ENCODE measurements at places on chromosomes 6 and 20.

DNA sequence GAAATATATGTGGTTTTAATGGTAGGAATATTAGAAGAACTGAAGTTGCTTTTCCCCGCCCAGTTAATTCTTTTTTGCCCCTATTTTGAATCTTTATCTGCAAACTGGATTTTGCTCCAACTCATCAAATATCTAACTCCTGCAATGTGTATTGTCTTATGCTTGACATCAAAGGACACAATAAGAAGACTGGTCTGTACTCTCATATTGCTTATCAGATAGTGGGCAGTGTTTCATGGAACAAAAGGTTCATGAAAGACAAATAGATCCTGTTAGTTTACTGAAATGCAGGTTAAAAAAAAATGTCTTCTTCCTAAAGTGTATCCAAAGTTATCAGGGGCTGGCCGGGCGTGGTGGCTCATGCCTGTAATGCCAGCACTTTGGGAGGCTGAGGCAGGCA, 27.7 kb upstream of the GTF3C6 start:
- no peak for DNase-seq

GRCh38 chr20:51536116-51537069, 6.1 kb downstream of the NFATC2 start:
- no peak for DNase-seq

DNA sequence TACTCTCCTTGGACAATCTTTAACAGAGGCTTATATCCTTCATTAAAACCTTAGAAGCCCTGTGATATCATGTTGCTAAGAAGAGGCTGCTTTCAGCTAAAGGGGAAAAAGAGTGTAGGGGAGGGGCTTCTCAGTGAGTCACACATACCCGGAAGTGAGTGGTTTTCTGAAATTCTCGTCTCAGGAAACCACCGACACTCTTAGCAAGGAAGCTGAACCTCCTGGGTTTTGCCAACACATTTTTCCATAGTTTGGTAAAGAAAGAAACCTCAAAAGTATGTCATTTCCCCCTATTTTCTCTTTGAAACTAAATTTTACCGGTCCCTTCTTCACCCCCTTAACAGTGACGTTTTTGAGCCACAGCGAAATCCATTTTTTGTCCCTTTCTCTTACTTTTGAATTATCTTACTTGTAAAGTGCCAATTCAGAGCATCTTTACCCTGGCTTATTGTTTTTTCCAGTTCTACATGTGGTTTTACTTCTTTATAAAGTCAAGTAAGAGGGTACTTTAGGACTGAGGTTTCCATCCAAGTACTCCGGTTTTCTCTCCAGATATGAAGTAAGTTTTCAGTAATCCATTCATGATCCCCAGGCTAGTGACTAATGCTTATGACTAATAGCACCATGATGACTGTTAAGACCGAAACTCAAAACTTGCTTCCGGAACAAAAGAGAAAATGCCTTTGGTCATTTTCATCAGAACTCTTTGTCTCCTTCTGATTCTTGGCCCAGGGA, 219.3 kb downstream of the ARHGAP18 start:
- no peak for DNase-seq

- no peak for DNase-seq
Observed at GRCh38 chr20:22924949-22925612, 110.0 kb upstream of the SSTR4 start.

DNA sequence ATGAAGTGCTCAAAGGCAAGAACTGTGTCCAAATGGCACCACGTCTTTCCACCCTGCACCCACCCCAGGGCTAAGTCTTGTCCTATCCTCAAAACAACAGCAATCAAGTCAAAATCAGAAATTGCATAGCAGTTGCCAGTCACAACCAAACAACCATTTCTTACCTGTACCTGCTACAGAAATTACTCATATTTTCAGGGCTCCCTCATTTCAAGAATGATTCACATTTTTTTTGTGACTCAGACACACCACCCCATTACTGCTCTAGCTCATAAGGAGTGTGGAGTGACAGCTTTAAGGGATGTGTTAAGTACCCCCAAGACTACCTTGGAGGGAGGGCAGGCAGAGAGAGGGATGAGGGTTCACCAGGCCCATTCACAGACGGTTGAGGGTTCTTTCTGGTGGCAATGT, 111.7 kb downstream of the TRERF1 start:
- no peak for DNase-seq

GRCh38 chr20:36461600-36462439, 79.5 kb upstream of the MYL9 start:
- DNase-seq, result no peak

DNA sequence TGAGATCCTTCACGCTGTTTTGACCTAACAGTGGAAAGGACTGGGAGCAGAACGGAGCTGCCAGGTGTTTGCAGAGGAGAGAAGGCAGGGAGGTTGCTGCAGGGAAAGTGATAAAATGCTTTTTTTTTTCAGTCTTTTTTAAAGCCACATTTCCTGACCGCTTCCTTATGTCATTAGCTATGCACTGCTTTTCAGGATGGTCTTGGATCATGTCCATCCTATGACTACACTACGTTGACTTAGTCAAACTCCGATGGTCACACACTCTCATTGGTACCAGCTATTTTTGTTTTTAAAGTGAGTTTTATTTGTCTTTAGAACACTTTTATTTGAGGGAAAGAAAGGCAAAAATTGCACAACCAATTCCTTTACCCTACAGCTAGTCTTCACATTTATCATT, 89.2 kb upstream of the EXOC2 start:
- DNase-seq, result no peak

DNA sequence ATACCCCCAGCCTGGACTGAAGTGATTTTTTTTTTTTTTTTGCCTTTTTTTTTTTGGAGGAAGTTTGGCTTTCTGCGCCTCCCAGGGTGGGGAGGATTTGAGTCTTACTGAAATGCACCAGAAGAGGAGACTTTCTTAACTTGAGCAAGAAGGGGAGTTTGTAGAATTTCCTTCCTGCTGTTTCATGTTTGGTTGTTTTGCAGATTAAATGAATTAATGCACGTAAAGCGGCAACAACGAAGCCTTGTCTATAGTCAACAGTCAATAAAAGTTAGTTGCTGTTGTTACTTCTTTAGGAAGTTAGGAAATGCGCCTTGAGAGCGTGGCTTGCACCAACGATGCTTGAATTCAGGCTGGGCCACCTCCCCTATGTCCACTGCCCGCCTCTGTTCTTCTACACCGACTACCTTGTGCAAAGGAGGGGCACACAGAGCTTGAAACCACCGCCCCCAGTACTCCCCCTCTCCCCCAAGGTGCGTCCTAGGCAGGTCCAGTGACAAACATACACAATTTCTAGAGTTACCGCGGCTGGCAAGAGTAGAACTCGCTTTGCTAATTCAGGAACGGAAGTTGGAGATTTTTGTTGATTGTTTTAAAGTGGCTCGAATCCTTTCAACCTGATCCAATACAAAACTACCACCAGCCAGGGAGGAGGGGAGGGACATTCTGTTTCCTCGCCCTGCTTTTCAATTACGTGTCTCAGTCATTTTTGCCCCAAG, 830 bp upstream of the CYP24A1 start:
- no peak for DNase-seq
